ENCODE measurements at places on chromosomes 13 and 19. TPM values are rescaled to one million over a fixed set of nuclear protein-coding genes. Genes with fewer than 3 reads are reported as not detected.

Gene KIR2DL4
- total RNA-seq, result not detected

Gene LRRC8E
- 11.0 TPM for total RNA-seq

Gene IL12RB1
- 2.0 TPM for total RNA-seq

Gene ZSCAN5C
- total RNA-seq, result not detected

Gene EHD2
- 37.7 TPM for total RNA-seq

Gene ZNF99
- total RNA-seq, result not detected

Gene TMEM255B
- not detected for total RNA-seq

Gene ADAMTSL5
- 19.6 TPM for total RNA-seq

Gene RDH8
- total RNA-seq, result not detected

Gene CYP2F1
- total RNA-seq, result not detected

Gene RFPL4A
- total RNA-seq, result not detected

Gene CRB3
- total RNA-seq, result 59.4 TPM

Gene CGB5
- not detected for total RNA-seq

Gene TMEM59L
- total RNA-seq, result 0.18 TPM

Gene C2CD4C
- total RNA-seq, result 0.56 TPM

Gene FUT2
- 12.2 TPM for total RNA-seq

Gene SMIM24
- not detected for total RNA-seq

Gene LIM2
- not detected for total RNA-seq

Gene ZNF649
- 8.1 TPM for total RNA-seq
